ENCODE measurements at places on chromosomes 1 and 21.
A peak's percentile ranks its signal among the peaks of the same experiment; 100 is the strongest.

DNA sequence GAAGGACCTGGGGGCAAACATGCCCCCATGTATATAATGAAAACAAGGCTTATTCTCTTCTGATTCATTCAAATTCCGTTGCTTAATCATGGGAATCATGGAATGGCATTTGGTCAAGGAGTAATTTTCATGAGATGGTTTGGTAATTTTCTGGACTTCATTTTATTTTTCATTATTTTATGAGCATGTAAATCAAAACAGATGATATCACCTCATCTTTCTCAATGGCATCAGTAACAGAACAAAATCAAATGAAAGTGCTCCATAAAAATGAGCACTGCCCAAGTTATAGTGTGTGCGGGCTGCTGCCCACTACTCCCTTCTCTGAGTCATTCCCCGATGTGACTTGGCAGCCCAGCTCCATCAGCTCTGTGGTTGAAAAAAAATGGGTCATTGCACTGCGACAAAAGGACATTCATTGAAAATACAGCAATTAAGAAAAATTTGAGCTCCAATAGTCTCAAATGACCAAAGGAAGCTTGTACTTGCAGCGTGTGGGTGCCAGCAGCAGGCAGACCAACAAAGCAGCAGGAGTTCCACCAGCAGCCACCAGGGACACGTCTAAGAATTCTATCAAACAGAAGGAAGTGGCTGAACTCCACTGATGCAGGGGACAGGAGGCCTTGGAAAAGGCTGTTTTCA is 84.3 kb upstream of the VAV3 start:
- no peak for DNase-seq

GRCh38 chr1:17052641-17053040 is 1.2 kb downstream of the SDHB start:
- DNase-seq = no peak

- DNase-seq = no peak
Observed at GRCh38 chr1:110588991-110589390, 17.2 kb downstream of the KCNA2 start.

DNA sequence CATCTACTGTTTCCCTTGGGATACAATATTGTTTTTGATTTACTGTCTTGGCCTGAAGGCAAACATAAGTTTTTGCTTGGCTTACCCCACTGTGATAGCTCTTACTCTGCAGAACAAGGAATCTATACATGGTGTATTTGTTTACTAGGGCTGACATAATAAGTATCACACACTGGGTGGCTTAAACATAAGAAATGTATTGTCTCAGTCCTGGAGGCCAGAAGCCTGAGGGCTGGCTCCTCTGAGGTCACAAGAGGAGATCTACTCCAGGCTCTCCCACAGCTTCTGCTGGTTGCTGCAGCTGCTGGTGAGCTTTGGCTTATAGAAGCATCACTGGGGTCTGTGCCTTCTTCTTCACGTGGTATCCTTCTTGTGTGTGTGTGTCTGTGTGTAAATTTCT is 30.7 kb upstream of the IGSF5 start:
- no peak for DNase-seq

DNA sequence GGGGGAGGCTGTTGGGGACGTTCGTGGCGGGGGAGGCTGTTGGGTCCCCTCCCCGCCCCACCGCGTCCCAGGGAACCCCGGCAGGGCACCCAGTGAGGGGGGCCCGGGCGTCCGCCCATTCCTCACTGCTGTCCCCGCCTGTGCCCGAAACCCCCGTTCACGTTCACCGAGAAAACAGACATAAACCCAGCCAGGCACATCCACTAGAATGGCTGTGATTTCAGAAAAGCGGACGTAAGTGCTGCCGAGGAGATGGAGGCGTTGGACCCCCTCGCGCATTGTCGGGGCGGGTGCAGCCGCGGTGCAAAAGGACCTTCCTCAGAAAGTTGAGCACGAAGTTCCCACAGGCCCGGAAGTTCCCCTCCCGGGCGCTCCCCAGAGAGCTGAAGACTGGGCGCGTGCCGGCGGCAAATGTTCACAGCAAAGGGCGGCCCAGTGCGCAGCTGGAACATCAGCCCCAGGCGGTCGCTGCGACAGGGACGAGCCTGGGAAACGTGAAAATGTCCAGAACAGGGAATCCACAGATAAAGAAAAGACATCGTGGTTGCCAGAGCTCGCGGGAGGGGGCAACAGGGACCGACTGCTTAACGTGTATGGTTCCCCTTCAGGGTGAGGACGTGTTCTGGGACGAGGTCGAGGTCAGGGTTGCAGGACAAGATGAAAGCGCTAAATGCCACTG is 18.5 kb upstream of the SAMD11 start:
- DNase-seq = peak; percentile 80

DNA sequence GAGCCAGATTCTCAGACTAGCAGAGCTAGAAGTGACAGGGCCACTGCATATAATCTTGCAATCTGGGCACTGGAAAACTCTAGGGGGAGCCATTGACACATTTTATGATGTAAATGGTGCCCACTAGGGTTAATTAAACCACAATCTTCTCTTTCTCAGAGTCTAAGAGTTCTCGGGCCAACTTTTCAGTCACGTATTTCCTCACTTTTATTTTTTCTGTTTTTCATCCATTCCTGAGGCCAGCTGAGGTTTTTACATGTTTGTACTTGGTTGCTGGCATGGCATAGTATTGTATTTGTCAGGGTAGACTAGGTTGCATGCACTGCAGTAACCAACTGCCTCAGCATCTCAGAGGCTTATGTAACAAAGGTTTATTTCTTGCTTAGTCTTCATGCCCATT is 138.2 kb downstream of the ZNF326 start:
- peak; percentile 35 for DNase-seq

DNA sequence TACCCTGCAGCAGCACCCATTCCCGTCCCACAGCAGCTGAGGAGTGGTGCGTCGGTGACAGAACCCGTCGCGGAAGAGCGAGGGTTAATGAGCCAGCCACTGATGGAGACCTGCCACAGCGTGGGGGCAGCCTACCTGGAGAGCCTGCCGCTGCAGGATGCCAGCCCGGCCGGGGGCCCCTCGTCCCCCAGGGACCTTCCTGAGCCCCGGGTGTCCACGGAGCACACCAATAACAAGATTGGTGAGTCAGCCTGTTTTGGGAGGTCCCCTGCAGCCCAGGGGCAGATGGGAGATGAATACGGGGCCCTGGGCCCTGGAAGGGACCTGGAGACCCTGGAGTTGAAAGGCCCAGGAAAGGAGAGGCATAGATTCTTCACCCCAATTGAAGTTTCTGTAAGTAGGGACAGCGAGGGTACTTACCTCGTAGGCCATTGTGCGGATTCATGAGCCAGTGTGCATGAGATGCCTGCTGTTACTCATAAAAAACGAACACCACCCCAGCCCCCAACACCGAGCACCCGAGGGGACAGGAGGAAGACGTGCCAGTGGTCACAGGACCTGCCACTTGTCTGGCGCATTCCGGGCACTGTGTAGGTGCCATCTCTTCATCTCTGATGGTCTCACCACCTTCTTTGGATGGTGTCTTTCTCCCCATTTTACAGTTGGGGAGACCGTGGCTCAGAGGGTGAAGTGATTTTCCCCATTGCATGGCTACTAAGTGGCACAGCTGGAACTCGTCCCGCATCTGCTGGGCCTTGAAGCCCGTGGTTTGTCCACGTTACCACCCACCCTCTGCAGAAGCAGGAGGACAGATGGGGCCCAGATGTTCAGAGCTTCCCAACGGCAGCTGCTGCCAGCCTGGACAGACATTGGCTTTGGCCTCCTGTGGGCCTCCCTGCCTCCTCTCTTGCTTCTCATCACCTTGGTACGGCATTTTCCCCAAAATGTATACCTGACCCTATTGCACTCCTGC is 28.3 kb upstream of the TNFRSF1B start:
- no peak for DNase-seq

- no peak for DNase-seq
Observed at GRCh38 chr1:202228484-202229122, 35.0 kb downstream of the LGR6 start.

Measured in NCI-H526 (cell line).